ENCODE measurements at places on chromosomes 12 and 14.

GRCh38 chr12:4780641-4781611 lies 60.7 kb downstream of the GALNT8 start:
- no peak for DNase-seq

GRCh38 chr12:77120156-77121085 lies 55.1 kb upstream of the E2F7 start:
- no peak for DNase-seq

DNA sequence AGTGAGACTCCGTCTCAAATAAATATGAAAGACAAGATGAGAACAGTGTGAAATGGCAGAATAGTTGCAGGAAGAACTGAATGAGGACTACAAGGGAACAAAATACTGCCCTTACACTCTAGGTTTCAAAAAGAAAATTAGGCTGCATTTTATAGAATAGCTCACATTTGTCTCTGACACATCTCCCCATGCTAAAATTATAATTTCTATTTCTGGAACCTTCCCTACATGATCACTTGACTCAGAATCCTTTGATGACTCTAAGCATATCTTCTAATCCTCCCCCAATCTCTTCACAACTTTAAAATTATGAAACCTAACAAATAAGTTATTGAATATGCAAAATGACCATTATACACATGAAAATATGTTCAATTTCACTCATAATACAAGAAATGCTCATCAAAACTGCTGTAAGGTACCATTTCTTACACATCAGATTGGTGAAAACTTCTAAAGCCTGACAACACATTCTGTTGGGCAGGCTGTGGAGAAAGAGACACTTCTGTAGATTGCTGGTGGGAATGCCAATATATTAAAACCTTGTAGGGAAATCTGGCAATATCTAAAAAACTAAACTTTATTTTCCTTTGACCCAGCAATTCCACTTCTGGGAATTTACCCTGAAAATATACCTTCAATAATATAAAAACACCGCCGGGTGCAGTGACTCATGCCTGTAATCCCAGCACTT lies 4.3 kb upstream of the HIGD1C start:
- DNase-seq = no peak

DNA sequence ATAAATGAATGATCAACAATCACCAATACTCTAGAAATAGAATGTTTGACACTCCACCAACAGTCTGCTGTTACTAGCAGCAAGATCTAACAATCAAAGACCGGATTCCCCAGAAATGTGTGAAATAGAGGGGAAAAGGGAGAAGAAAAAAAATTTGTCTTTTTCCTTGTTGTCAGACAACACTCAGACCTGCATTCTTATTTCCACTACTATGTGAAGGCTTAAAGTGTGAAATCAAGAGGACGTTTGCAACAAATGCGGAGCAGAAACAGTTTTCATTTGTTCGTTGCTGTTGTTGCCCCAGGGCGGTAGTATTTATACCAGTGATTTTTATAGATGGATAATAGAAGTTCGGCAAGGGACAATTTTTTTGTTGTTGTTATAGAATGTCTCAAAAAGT lies 9.2 kb downstream of the NKX2-1 start:
- DNase-seq = no peak

- DNase-seq = no peak
These were observed 197.2 kb downstream of the KIF26A start for GRCh38 chr14:104335611-104336010.

DNA sequence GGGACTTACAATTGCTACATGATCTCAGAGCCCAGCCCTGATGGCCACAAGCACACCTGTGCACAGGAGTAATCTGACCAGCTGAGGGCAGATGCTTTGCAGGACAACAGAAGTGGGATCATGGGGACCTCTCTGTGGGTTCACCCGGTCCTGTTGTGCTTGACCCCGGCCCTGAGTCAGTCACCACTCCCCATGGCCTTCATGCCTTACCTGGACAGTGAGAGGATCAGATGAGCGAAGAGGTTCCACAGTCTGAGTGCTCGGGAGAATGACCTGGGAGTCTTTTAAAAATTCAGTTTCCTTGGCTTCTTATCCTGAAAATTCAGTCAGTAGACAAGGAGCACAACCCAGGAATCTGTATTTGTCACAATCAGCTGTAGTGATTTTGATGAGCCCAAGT lies 88.1 kb downstream of the NTF3 start:
- DNase-seq = no peak

DNA sequence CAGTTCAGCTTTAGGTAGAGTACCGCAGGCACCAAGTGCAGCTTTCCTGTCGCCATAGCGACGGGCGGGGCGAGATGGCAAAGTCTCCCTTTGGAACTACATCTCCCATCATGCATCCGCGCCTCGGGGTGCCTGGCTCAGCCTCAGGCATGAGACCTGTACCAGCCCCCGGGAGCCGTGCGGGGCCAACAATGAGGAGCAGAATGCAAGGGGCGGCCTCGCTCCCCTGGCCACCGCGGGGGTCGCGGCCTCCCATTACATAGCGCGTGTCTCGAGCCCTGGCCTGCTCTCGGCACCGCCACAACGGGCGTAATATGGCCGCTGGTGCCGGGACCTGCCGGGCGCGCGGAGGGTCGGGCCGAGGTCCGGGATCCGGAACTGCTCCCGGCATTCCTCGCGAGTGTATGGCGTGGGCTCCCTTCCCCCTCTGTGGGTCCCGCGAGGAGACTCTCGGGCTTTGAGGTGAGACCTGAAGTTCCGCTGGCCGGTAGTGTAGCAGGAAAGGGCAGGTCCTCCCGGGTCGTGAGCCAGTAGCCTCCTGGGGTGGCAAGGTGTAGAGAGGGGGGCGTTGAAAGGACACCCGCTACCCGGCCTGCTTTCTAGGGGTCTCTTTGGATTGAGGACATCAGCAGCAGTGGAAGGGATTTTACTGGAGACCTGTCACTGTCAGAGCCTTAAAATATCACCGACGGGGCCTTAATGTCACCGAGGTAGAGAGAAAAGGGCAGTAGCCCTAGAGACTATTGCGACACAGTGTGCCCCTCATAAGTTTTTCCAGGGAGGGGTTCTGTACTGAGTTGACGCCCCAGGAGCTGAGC lies at the start of gene THTPA:
TSS of gene THTPA (plus strand) at position 390 of the 818 bp plus-strand sequence. CDS start 487 bp downstream, outside the sequence.
- DNase-seq = peak; percentile 63

DNA sequence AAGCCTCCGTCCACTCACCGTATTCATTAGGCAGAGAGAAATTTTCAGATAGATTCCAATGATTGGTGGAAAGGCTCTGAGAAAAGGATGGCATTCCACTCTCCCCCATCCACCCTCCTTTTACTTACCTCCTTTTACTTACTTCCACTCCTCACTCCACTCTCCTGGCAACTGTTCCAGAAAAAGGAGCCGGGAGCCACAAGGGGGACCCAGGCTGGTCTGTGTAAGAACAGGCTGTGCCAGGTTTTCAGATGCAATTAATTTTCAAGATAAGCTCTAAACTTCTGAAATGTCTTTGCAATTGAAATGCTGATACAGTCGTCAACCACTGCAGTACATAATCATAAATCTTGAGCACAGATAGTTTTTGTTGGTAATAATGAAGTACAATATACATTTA lies 248.8 kb downstream of the ANO6 start:
- no peak for DNase-seq

DNA sequence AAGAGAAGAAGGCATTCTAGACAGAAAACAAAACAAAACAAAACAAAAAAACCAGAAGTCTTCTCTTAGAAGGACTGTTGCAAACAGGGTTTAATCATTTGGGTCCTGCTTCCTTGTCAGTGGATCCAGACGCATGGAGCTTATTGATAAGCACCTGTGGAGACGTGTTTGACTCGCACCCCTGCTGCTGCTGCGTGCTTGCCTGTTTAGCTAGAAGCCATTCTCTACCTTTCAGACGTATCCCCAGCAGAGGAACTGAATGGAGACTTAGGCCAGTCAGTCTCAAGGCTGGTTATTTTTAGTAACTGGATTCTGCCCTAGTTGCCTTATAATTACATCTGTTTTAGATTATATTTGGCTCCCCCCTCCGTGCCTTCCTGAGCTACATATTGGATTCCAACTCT lies 186.1 kb upstream of the EEA1 start:
- no peak for DNase-seq

- DNase-seq = no peak
These were observed 56.0 kb downstream of the PTPRB start for GRCh38 chr12:70581208-70581607.

GRCh38 chr12:59946635-59947034 lies 350.8 kb downstream of the SLC16A7 start:
- no peak for DNase-seq

- DNase-seq = no peak
These were observed 9.3 kb upstream of the PRIMA1 start for GRCh38 chr14:93797536-93797935.

- no peak for DNase-seq
These were observed at the start of gene PYGL for GRCh38 chr14:50943943-50944646. TSS of gene PYGL (minus strand) at chr14:50944483. CDS start at chr14:50944403, 80 bp downstream.

DNA sequence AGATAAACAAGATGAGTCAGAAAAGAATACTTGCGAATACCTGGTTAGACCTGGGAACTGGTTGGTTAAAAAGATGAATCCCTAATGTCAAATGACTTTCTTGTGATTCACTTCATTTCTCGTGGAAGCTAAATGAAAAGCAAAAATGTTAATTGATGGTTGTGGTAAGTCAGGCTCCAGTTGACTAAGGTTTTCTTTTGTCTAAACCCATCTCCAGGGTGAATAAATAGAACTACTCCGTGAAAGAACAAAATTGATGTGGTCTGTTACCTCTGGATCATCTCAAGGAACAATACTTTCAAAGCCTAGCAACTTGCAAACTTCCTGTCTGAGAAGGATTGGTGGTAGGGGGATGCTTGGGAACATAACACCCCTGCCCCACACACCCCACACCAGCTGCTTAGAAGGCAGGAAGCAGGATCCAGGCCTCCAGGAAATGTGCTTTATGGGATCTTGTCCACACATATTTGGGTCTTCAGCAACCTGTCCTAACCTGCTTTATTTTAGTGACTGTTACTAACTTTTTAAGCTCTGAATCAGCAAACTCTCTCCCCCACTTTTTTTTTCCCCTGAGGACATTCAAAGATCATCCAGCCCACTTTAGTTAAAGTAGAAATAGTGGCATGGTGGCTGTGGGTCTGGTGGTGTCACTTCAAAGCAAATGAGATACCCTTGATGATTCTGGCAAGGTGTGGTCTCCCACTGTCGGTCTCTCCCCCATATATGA lies 60.4 kb upstream of the PTHLH start:
- no peak for DNase-seq

GRCh38 chr12:111453071-111453989 lies 47.6 kb downstream of the SH2B3 start:
- DNase-seq = no peak

DNA sequence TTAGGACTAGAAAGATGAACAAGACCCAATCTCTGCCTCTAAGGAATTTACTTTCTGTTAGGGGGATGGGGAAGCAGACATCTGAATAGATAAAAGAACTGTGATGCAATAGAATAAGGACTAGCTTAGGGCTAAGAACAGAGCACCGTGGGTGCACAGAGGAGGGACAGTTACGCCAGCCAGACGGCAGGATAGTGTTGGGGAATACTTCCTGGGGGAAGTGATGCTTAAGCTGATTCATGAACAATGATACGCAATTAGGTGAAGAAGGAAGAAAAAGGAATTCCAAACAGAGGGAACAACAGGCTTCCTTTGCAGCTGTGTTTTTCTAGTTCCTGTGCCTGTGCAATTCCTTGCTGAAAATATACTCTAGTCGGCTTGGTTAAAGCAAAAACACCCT lies 501.1 kb downstream of the APAF1 start:
- DNase-seq = no peak

GRCh38 chr12:92540782-92541423 lies 161.9 kb upstream of the PLEKHG7 start:
- DNase-seq = no peak

DNA sequence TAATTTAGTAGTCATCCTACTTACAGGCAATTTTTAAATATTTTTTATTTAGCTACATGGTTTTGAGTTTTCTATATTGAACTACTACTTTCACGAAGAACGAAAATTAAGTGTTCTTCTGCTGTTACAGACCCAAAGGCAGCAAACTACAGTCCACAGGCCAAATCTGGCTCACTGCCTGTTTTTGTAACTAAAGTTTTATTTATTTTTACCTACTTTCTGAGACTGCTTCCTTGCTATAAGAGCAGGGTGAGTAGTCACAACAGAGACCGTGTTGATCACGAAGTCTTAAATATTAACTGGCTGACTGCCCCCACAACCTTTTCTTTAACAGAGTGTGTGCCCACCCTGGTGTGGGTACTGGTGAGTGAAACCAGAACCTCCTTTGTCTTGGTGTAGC lies 11.6 kb downstream of the RBM19 start:
- DNase-seq = no peak

GRCh38 chr12:119012179-119012578 lies 30.8 kb downstream of the SRRM4 start:
- DNase-seq = no peak

DNA sequence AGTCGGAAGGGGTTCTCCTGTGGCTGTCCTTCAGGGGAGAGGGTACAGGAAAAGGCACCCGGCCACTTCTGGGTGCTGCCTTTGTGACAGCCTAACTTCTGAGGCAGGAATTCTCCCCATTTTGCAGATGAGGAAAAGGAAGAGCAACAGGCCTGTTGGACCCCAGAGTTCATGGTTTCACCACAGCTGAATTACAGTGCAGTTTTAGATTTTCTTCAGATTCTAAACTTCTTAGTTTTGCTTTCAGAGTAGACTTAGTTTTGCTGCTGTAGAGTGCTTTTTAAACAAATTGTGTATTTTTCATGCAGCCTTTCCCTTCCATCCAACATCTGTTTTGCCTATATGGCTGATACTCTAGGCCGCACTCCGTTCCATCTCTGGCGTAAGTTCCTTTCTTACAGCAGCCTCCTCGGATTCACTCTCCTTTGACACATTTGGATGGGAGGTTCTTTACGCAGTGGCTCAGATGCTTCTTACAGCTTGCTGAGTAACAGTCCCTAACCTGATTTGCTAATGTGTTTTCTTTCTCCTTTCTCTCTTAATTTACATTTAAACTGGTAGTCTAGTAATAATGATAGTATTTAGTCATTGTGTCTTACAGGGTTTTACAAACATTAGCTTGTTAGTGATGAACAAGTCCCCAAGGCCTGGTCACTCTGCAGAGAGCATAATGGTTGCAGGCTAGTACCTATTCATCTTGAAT lies 7.8 kb downstream of the TRAF3 start:
- no peak for DNase-seq

- DNase-seq = no peak
These were observed 20.0 kb upstream of the SGPP1 start for GRCh38 chr14:63747846-63748245.

DNA sequence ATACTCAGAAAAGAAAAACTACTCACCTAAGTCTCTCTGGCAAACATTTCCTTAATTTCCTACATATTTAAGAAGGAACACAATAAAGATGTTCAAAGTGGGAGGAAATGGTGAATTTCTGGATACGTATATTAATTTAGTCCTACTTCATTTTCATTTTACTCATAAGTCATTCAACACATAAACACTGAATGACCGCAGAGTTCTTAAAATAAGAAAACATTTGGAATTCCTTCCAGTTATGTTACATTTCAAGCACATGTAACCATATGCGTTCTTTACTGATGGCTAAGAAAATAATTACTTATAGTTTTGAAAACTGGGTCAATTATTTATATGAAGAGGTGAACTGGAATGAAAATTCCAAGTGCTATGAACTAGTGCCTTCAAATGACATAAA lies 409.3 kb downstream of the BCAT1 start:
- DNase-seq = no peak

- no peak for DNase-seq
These were observed 111.0 kb upstream of the LHX5 start for GRCh38 chr12:113582521-113583218.

Measured in NCI-H1417 treated with DMSO at 0.1 percent for 48 hours (cell line).